HepG2 (cell line): ENCODE measurements at places on chromosomes 5 and 9. TPM values are rescaled to one million over a fixed set of nuclear protein-coding genes. Genes with fewer than 3 reads are reported as not detected.

The SLF1 gene
- 9.1 and 10.4 TPM in 2 replicates for total RNA-seq

The FOXD4L3 gene
- total RNA-seq: not detected in 2 replicates

The SLC35D2 gene
- 59.6 and 96.2 TPM in 2 replicates for total RNA-seq

GRCh38 chr9:118003240-118003639, 299.0 kb downstream of the TLR4 start:
- no peak for DNase-seq
- no peaks in the 10 kb centered on the region for H3K4me1 ChIP-seq
- H3K36me3 ChIP-seq: no peaks in the 10 kb centered on the region
- no peak overlapping the region for H3K4me3 ChIP-seq

DNA sequence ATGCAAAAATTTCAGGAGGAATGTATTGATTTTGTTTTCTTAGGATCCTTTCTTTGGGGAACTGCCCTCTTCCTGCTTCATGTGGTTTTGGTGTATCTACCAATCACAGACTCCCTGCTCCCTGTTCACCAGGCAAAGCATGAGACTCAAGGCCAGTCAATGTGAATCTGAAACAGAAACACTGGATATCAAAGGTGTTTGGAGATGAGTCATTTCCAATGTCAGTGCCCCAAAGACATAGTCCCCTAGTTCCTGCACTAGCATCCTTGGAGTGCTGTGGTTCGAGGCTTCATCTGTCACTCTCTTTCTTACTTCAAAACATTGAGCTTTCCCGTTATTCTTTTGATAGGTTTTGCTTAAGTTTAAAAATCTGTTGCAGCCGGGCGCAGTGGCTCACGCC, 8.1 kb downstream of the PPP3R2 start:
- H3K36me3 ChIP-seq: no peaks in the 10 kb centered on the region
- H3K4me3 ChIP-seq: no peak overlapping the region
- H3K4me1 ChIP-seq: no peaks in the 10 kb centered on the region
- H3K27me3 ChIP-seq: no peaks in the 10 kb centered on the region

The TIMD4 gene
- total RNA-seq: not detected in 2 replicates

The CCL28 gene
- total RNA-seq: not detected in 2 replicates

DNA sequence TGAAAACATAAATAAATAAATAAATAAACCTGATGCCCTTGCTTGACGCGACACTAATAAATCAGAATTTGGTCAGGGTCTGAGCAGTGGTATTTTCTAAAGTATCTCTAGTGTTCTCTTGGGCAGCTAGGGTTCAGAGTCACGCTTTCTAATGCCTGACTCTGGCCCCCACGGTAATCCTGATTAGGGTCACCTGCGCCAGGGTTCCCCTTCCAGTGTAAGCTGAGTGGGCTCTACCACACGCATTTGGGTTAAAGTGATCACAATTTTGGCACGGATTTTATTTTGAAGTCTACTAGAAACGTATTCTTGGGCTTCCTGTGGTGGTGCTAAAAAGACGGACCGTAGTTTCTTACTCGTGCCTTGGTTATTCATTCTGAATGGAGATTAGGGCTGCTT, 651 bp downstream of the TTC1 start:
- peaks cover 44% of the 10 kb centered on the region for H3K4me1 ChIP-seq
- peaks cover 6% of the 10 kb centered on the region for H3K36me3 ChIP-seq
- peak overlapping the region; percentile 84 for H3K4me3 ChIP-seq
- H3K27ac ChIP-seq: peak overlapping the region; percentile 70
- DNase-seq: no peak

The RORB gene
- total RNA-seq: not detected in 2 replicates

- H3K27me3 ChIP-seq: no peaks in the 10 kb centered on the region
- H3K4me1 ChIP-seq: no peaks in the 10 kb centered on the region
- DNase-seq: no peak
- H3K4me3 ChIP-seq: no peak overlapping the region
Measured at GRCh38 chr5:22314548-22314947, 538.6 kb downstream of the CDH12 start.

- no peaks in the 10 kb centered on the region for H3K36me3 ChIP-seq
- no peak overlapping the region for H3K4me3 ChIP-seq
- peaks cover 86% of the 10 kb centered on the region for H3K4me1 ChIP-seq
Measured at GRCh38 chr9:133741716-133742115, 3.6 kb upstream of the SARDH start.

DNA sequence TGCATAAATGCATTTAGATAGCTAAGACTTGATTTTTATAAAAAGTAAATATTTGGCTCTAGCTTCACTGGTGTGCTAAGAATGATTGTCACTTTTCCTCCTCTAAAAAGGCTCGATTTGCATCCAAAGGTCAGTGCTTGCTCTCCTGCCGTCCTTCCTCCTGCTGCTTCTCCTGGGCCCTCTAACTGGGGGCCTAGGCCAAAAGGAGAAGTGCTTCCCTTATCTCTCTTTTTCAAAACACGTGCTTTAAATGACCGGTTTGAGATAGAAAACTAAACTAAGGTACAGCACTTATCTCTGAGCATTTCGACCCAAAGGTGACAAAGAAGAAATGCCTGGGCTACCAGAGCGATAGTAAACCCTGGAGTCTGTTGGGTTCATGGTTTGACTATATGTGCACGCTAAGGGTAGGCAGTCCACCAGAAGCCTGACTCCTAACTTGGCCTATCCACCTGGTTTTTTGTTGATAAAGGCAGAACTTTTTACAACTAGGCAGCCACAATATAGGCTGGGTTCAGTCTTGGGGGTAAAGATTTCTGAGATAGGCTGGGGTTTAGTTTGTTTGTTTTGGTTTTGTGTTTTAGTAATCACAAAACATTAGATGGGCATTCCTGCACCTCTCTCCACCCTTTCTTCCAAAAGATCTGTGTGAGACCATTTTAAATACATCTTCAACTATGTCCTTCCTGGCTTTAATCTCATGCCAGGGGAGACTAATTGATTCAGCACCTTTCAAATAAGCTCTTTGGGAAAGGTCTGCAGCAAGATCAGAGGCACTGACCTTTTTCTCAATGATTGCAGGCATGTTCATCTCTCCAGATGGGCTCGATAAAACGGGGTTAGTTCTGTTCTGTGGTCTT, 3.8 kb downstream of the NR2F1-AS1 start:
- H3K27ac ChIP-seq: no peak overlapping the region
- DNase-seq: no peak
- H3K27me3 ChIP-seq: peaks cover 9% of the 10 kb centered on the region; the same call in 1 of the 2 replicates
- H3K36me3 ChIP-seq: no peaks in the 10 kb centered on the region
- no peak overlapping the region for H3K4me3 ChIP-seq

The CCL27 gene
- not detected in 2 replicates for total RNA-seq

The IL7R gene
- not detected in 2 replicates for total RNA-seq

The SLC6A7 gene
- total RNA-seq: not detected in 2 replicates

The LCN6 gene
- not detected in 2 replicates for total RNA-seq

The OR1L4 gene
- not detected in 2 replicates for total RNA-seq
